ENCODE measurements at places on chromosomes 5 and 9.

GRCh38 chr9:132018957-132019405, 60.7 kb downstream of the MED27 start:
- no peaks in the 10 kb centered on the region for H3K36me3 ChIP-seq
- H3K4me1 ChIP-seq = no peaks in the 10 kb centered on the region
- no peak overlapping the region for H3K4me3 ChIP-seq
- H3K27ac ChIP-seq = no peak overlapping the region
- no peaks in the 10 kb centered on the region for H3K27me3 ChIP-seq
- no peak for DNase-seq

- peaks cover 4% of the 10 kb centered on the region for H3K4me1 ChIP-seq
- DNase-seq = peak; percentile 69
- H3K27me3 ChIP-seq = peaks cover 19% of the 10 kb centered on the region
- H3K4me3 ChIP-seq = no peak overlapping the region
- H3K36me3 ChIP-seq = no peaks in the 10 kb centered on the region
Observed at GRCh38 chr9:133184971-133185370, 21.3 kb upstream of the GBGT1 start.

DNA sequence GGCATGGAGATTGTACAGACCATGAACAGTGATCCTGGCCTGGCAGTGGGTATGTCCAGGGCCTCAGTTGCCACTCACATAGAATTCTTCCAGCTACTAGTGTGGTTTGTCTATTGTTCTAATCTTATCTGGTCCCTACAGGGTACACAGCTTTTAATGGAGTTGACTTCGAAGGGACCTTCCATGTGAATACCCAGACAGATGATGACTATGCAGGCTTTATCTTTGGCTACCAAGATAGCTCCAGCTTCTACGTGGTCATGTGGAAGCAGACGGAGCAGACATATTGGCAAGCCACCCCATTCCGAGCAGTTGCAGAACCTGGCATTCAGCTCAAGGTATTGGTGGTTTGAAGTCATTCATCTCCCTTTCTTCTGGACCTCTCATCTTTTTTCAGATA, 43.8 kb downstream of the THBS4 start:
- no peaks in the 10 kb centered on the region for H3K27me3 ChIP-seq
- no peak overlapping the region for H3K4me3 ChIP-seq
- no peaks in the 10 kb centered on the region for H3K36me3 ChIP-seq

- H3K4me3 ChIP-seq = no peak overlapping the region
- peaks cover 6% of the 10 kb centered on the region for H3K27me3 ChIP-seq
- no peaks in the 10 kb centered on the region for H3K36me3 ChIP-seq
- H3K27ac ChIP-seq = no peak overlapping the region
Observed at GRCh38 chr9:107976767-107977166, 487.2 kb upstream of the KLF4 start.

GRCh38 chr9:120982836-120983235, 56.2 kb upstream of the TRAF1 start:
- H3K36me3 ChIP-seq = no peaks in the 10 kb centered on the region
- no peaks in the 10 kb centered on the region for H3K4me1 ChIP-seq
- DNase-seq = no peak
- H3K27ac ChIP-seq = no peak overlapping the region

GRCh38 chr5:28217695-28218094, 1179.3 kb upstream of the CDH9 start:
- no peak for DNase-seq
- H3K27ac ChIP-seq = no peak overlapping the region
- no peaks in the 10 kb centered on the region for H3K36me3 ChIP-seq
- H3K4me1 ChIP-seq = no peaks in the 10 kb centered on the region
- H3K27me3 ChIP-seq = no peaks in the 10 kb centered on the region

DNA sequence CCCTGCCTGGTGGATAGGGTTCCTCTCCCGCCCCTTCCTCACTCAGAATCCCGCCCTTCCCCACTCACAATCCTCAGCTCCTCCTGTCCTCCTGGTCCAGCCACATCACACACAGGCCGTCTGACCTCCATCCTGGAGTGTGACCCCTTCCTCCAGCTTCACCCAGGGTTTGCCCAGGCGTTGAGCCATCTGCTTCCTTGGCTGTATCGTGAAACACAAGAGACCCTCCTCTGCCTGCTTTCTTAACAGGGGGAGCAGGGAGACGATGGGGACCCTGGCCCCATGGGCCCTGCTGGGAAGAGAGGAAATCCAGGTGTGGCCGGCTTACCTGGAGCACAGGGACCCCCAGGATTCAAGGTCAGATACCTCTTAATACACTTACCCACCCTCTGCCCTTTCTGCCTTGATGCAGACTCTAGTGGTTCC, 32.3 kb upstream of the ORM1 start:
- no peaks in the 10 kb centered on the region for H3K4me1 ChIP-seq
- no peak for DNase-seq
- no peak overlapping the region for H3K27ac ChIP-seq
- no peaks in the 10 kb centered on the region for H3K27me3 ChIP-seq
- H3K36me3 ChIP-seq = no peaks in the 10 kb centered on the region

DNA sequence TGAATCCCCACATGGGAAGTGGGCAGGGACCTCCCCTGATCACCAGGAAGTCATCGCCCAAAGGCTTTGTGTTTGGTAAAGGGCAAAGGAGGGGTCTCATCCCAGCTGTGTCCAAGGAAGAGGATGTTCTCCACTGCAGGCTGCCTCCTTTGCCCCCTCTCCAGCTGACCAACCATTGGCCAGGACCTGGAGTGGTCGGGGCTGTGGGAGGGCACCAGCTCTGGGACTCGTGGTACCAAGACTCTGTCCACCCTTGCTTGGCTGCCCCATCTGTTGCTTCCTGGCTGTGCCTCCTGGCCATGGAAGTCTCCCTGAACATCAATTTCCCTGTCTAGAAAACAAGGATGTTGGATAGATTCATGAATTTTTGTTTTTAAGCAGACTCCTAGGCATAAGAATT, 34.1 kb downstream of the COL15A1 start:
- no peaks in the 10 kb centered on the region for H3K27me3 ChIP-seq
- no peak overlapping the region for H3K4me3 ChIP-seq
- no peaks in the 10 kb centered on the region for H3K36me3 ChIP-seq
- no peak overlapping the region for H3K27ac ChIP-seq

GRCh38 chr5:138662599-138662998, 87.4 kb upstream of the HSPA9 start:
- H3K27ac ChIP-seq = no peak overlapping the region
- peaks cover 68% of the 10 kb centered on the region for H3K27me3 ChIP-seq
- H3K4me3 ChIP-seq = no peak overlapping the region
- no peak for DNase-seq
- H3K4me1 ChIP-seq = no peaks in the 10 kb centered on the region
- H3K36me3 ChIP-seq = no peaks in the 10 kb centered on the region

DNA sequence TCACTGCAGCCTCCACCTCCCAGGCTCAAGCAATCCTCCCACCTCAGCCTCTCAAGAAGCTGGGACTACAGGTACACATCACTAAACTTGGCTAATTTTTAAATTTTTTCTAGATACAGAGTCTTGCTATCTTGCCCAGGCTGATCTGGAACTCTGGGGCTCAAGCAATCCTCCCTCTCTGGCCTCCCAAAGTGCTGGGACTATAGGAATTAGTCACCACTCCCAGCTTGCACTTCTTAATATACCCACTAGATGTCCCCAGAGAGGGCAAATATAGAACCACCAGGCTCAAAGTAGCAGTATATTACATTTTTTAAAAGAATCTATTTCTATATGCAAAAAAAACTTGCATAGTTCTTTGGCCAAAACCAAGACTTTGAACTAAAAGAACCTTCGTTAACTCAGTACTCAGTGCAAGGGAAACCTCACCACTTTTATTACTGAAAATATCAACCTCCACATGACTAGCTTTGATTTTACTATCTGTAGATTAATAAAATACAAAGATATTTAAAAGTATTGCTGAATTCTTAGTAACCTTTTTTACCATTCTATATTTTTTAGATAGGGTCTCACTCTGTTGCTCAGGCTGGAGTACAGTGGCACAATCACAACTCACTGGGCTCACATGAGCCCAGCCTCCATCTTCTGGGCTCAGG, 25.8 kb upstream of the HSD17B3 start:
- H3K27me3 ChIP-seq = no peaks in the 10 kb centered on the region
- H3K4me1 ChIP-seq = no peaks in the 10 kb centered on the region
- peak; percentile 66 for DNase-seq

GRCh38 chr5:10699281-10699874, 61.7 kb downstream of the DAP start:
- peaks cover 35% of the 10 kb centered on the region for H3K4me1 ChIP-seq
- H3K36me3 ChIP-seq = peaks cover 48% of the 10 kb centered on the region
- no peak for DNase-seq
- no peak overlapping the region for H3K4me3 ChIP-seq

DNA sequence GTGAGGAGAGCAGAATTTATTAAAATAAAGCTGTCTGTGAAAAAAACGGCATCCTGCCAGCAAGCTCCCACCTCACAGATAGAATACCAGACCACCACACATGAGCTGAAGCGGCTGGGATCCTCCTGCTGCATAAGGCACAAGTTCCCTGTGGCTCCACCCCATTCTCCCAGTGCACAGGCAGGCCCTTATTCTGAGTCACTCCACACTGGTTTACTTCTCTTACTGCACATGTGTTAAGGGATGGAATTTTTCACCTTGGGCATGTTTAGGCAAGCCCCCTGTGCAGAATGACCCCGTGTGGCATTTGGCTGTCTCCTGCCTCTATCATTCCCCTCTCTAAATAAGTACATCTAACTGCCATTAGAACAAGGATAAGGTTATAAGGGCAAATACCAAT, 115.0 kb upstream of the ELAVL2 start:
- H3K27me3 ChIP-seq = no peaks in the 10 kb centered on the region
- H3K4me1 ChIP-seq = no peaks in the 10 kb centered on the region
- no peak for DNase-seq
- H3K36me3 ChIP-seq = no peaks in the 10 kb centered on the region

- no peaks in the 10 kb centered on the region for H3K36me3 ChIP-seq
- DNase-seq = no peak
- H3K4me3 ChIP-seq = no peak overlapping the region
- no peaks in the 10 kb centered on the region for H3K4me1 ChIP-seq
- no peak overlapping the region for H3K27ac ChIP-seq
Observed at GRCh38 chr9:121851641-121852091, 200.2 kb downstream of the DAB2IP start.

DNA sequence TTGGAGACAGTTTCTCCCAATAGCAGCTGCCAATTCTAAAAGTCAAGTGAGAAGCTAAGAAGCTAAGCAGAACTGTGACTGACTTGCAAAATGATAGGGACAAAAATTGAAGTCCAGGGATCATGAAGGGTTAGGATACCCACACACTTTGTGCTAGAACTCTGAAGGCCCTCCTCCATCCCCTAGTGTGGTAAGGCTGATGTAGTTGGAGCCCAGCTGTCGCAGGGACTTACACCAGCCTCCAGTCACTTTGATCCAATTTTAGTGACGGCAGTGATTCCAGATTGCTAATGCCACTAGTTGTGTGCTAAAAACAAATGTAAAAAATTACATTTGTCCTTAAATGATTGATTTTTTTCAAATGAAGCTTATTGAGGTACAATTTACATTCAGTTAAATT, 742.7 kb upstream of the ZNF608 start:
- no peaks in the 10 kb centered on the region for H3K4me1 ChIP-seq
- H3K4me3 ChIP-seq = no peak overlapping the region
- no peak overlapping the region for H3K27ac ChIP-seq

- no peak overlapping the region for H3K27ac ChIP-seq
- no peak overlapping the region for H3K4me3 ChIP-seq
- H3K4me1 ChIP-seq = no peaks in the 10 kb centered on the region
- DNase-seq = no peak
- no peaks in the 10 kb centered on the region for H3K36me3 ChIP-seq
Observed at GRCh38 chr9:88645879-88646199, 110.9 kb downstream of the NXNL2 start.

DNA sequence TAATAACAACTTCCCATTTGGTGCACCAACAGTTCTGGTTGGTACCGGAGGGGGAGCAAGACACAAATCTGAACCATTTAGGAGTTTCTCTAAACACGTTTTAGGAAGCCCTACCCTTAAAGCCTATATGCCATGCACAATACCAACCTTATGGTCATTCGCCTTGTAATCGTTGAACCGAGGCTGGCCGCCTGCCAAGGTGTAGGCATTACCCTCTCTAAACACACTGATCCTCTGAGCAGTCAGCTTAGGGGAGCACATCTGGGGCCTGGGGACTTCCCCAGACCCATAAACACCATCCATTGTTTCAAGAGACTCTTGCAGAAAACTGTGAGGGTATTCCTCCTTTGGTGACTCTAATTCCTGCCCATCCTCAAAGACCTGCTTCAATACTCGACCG, 328 bp downstream of the GRXCR2 start:
- H3K27ac ChIP-seq = no peak overlapping the region
- DNase-seq = no peak
- H3K4me1 ChIP-seq = no peaks in the 10 kb centered on the region
- no peak overlapping the region for H3K4me3 ChIP-seq

GRCh38 chr5:140182075-140182711, 7.2 kb downstream of the CYSTM1 start:
- DNase-seq = no peak
- H3K27ac ChIP-seq = peak overlapping the region; percentile 34
- H3K27me3 ChIP-seq = no peaks in the 10 kb centered on the region
- no peak overlapping the region for H3K4me3 ChIP-seq
- 0 out of 3 replicates have a peak, but pooled peaks cover 4% of the 10 kb centered on the region for H3K36me3 ChIP-seq

GRCh38 chr5:79301046-79301712, 65.2 kb downstream of the JMY start:
- H3K4me1 ChIP-seq = no peaks in the 10 kb centered on the region
- no peak overlapping the region for H3K4me3 ChIP-seq
- no peak for DNase-seq
- peaks cover 10% of the 10 kb centered on the region for H3K36me3 ChIP-seq

- H3K4me3 ChIP-seq = no peak overlapping the region
- H3K4me1 ChIP-seq = no peaks in the 10 kb centered on the region
- no peaks in the 10 kb centered on the region for H3K36me3 ChIP-seq
- no peaks in the 10 kb centered on the region for H3K27me3 ChIP-seq
- H3K27ac ChIP-seq = no peak overlapping the region
Observed at GRCh38 chr5:78956901-78957300, 28.2 kb downstream of the ARSB start.

DNA sequence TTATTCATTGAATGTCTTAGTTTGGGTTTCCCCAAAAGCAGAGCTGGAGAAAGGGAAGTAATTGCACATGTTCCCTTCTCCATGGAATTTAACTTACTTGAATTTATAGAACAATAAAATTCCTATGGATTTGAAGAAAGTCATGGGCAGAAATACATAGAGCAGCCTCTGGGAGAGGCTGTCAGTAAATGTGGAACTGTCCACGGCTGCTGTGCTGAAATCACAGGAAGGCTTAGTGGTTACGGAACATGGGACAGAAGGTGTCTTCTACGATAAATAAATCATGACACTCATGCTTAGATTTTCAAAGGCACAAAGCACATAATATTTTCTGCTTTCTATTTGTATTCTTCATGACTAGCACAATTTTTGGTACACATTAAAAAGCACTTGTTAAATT, 440.6 kb upstream of the IZUMO3 start:
- H3K27ac ChIP-seq = no peak overlapping the region
- H3K27me3 ChIP-seq = no peaks in the 10 kb centered on the region
- no peak overlapping the region for H3K4me3 ChIP-seq
- H3K4me1 ChIP-seq = no peaks in the 10 kb centered on the region
- no peaks in the 10 kb centered on the region for H3K36me3 ChIP-seq
- DNase-seq = no peak
